Skeletal muscle cell (primary cell): ENCODE measurements at places on chromosomes 2 and 18.

- no peak for DNase-seq
Observed at GRCh38 chr2:85753525-85754312, at the start of gene ATOH8. Gene ATOH8, plus strand, starts transcription at chr2:85753991. Its CDS starts 199 bp downstream, at chr2:85754190.

- no peak for DNase-seq
Observed at GRCh38 chr2:152465541-152465940, 130.6 kb downstream of the FMNL2 start.

- no peak for DNase-seq
Observed at GRCh38 chr2:39549000-39549399, 111.9 kb upstream of the MAP4K3 start.

- no peak for DNase-seq
Observed at GRCh38 chr2:170013802-170014551, 164.0 kb upstream of the MYO3B start.

DNA sequence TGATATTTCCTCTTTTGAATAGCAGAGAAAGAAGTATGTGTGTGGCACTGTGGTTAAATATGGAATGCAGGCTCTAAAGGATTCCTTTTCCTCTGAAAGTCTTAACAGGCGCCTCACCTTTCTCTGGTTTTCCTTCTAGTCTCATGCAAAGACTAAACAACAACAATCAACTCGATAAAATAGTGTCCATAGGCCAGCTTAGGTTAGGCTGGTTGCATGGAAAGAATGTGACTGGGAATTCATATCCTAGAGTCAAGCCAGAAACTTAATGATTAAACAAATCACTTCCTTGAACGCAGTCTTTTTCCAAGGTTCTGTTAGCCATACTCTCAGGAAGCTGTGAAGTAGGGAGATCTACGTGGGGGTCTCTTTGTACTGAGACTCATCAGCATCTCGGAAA is 800.8 kb upstream of the ID2 start:
- no peak for DNase-seq

GRCh38 chr2:61769093-61769675 is 84.7 kb downstream of the FAM161A start:
- DNase-seq, result no peak

DNA sequence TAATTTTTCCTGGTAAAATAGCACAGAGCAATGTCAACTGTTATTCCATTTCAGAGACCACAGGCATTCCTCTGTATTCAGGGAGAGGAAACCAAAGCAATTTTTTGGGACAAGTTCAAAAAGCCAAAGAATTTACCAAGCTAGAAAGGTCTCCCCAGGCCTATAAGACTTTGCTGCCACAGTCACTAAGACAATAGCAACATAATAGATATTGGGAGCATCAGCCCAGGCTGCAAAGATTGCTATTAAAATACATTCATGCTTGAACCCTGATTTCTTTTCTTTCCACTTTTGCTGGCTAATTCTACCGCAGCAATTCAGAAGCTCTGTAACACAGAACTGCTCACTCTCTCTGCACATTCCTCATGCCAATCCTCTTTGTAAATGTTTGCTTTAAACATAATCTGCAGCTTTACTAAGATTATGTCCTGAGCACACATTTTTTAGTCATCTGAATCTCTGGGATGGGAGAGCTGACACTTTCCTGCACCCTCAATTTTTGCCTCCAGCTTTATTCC is 76.3 kb downstream of the CLHC1 start:
- DNase-seq, result no peak

DNA sequence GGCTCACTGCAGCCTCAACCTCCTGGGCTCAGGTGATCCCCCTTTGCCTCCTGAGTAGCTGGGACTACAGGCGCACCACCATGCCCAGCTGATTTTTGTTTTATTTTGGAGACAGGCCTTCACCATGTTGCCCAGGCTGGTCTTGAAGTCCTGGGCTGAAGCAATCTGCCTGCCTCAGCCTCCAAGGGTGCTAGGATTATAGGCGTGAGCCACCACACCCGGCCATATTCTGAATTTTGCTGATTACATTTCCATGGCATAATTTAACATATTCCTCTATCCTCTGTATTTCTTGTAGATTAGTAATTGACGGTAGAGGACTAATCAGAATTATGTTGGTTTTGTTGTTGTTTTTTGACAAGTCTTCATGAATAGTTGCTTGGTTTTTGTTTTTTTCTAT is 50.6 kb downstream of the MEX3C start:
- no peak for DNase-seq

DNA sequence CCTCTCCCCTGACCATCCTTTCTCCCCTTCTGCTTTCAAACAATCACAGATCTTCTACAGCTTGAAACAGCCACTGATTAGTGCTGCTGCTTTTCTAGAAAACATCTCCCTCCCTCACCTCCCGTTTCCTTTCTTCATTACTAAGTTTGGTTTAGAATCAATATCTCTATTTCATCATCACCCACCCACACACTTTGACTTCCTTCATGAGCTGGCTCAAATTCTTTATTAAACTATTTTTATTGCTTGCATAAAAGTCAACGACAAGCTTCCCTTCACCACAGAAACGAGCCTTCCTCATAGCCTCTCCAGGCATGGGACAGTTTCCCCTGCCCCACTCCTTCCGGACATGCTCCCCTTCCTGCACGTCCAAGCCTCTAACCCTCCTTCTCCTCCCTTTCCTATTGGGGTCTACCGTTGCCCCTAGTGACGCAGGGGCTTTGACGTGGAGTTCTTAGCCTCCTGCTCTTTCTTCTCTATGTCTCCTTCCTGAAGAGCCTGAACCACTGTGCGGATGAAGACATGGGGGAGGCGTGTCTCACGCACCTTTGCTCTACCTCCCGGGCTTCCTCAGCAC is 172.0 kb downstream of the AFF3 start:
- DNase-seq, result no peak

- DNase-seq, result no peak
Observed at GRCh38 chr2:43461453-43462073, 134.3 kb downstream of the THADA start.

DNA sequence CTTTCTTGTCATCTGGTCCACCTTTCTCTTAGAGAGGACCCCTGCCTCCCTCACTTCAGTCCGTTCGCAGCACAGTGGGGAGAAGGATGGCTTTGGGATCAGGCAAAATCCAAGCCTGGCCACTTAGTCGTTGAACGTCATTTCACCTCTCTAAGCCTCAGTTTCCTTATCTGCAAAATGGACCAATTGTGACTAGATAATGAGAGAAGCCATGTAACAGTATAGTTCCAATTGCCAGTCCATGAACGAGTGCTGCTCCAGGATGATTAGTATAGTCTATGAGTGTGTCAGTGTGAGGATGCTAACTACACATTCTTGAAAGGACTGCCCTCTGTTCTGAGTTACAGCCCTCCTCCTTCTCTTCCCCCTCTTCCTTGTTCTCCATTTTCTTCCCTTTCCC is 1.1 kb downstream of the INHA start:
- DNase-seq, result no peak

GRCh38 chr2:45687964-45688363 is 36.5 kb downstream of the PRKCE start:
- no peak for DNase-seq

GRCh38 chr2:216519154-216519762 is 20.6 kb downstream of the RPL37A start:
- DNase-seq, result peak; percentile 59

- no peak for DNase-seq
Observed at GRCh38 chr2:64328756-64329155, 125.2 kb upstream of the LGALSL start.

GRCh38 chr2:128566671-128567070 is 248.0 kb upstream of the HS6ST1 start:
- no peak for DNase-seq

DNA sequence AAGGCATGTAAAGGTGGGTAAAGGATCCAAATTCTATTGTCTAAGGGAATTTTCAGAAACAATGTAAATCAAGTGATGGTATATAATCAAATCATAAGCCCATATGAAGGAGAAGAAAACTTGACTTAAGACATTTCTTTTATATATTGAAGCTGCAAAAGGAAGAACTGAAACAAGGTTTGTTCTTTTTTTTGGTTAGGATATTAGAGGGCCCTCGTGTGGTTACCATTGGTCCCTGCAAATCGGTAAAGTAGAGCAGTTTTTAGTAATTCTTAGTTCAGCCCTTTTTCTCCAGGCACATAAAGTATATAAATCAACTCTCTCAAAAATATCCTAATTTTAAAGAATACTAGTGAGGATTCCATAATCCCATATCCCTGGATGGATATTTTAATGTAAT is 105.6 kb upstream of the STK17B start:
- no peak for DNase-seq

- no peak for DNase-seq
Observed at GRCh38 chr2:98500561-98500960, 55.9 kb downstream of the INPP4A start.

- DNase-seq, result no peak
Observed at GRCh38 chr2:167944825-167945659, 302.4 kb downstream of the STK39 start.

- DNase-seq, result no peak
Observed at GRCh38 chr2:174326161-174327020, 8.4 kb upstream of the SP9 start.

DNA sequence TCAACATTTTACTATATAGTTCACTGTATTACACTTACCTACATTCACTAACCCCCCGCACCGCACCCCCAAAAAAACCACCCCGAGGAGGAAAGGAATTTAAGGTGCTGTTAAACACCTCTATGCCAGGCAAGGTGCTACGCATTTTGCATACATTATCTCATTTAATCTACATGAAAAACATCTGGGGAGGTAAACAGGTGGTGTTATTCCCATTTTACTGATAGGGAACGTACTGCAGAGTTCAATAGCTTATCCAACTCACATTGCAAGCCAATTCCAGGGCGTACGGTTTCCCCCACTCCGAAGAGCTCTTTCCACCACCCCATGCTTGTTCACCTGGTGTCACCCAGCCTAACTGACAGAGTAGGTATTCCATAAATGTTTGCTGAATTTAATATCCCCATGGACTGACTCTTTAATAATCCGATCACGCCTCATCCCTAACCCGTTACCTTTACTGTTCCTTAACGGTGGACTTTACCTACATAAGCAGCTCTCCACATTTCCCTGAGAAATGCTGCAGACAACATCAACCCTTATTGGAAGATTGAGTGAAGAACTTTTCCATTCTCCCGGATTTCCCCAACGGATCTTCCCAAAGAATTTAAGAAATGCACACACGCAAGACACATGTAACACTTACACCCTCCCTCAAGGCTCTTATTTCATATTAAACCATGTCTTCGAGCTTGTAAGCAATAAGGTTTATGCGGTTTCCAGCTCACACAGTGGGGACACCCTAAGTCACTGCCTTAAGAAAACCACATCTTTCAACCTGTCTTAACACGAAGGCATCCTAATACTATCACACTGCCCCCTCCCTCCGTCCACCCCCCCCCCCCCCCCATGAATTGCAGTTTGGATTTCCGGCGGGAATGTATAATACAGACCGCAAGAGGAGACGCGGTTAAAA is 1.2 kb downstream of the RAPH1 start:
- peak; percentile 37 for DNase-seq

GRCh38 chr2:221908518-221908917 is 336.4 kb upstream of the EPHA4 start:
- no peak for DNase-seq

GRCh38 chr2:136116813-136117390 is 1.0 kb downstream of the CXCR4 start:
- no peak for DNase-seq

GRCh38 chr18:59985289-59985688 is 85.5 kb downstream of the PMAIP1 start:
- no peak for DNase-seq

GRCh38 chr2:54906716-54907115 is 143.5 kb downstream of the RTN4 start:
- DNase-seq, result no peak

GRCh38 chr18:79698668-79699335 is 19.2 kb downstream of the CTDP1 start:
- no peak for DNase-seq

DNA sequence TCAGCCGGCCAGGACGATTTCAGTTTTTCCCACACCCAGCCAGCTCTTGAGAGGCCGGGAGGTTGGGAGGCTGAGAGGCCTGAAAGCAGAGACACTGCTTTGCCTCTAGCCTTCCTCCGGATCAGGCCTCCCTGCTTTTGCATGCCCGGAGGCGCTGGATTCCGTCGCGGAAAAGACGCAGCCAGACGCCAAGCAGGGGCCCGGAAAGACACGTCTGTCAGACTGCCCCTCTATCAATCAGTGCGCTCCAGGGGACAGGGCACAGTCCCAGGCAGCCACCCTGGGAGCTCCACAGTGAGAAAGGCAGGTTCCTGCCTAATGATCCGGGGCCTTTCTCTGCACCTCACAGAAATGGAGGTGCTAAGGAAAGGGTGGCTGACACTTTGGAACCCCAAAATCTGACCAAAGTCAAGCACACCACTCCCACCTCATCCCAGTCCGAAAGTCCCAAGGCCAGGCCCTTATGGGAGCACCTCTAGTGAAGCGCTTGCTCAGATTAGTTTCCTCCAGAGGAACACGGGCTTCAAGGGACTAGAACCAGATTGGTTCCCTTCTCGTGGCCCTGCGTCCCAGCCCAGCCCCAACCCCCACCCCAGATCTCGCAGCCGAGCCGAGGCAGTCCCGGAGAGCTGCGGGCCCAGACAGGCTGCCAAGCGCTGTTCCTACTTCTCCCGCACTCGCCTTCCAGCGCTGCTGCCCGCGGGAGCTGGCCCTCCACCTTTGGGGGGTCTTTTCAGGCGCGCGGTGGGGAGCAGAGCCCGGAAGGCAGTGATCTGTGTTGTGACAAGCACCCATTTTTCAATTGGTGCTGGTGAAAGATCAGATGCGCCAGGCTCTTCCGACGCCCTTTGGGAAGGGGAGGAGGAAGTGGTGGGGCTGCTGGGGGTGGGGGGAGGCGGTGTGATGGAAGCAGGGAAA is 5.0 kb downstream of the DLX1 start:
- no peak for DNase-seq

DNA sequence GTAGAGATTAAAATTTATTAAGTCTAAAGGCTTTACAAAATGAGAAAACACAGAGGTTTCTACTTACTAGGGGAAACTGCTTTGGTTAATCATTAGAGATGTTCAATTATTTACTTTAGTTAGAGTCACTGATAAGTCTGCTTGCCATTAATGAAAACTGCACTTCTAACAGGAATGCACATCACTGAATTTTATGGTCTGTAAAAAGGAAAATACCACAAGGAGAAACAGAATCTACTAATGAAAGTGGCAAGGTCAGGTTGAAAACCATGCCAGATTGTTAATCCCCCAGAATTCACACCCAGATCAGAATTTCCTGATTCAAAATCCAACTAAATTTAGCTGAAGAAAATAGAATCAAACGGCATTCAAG is 90.5 kb upstream of the GRB14 start:
- no peak for DNase-seq

DNA sequence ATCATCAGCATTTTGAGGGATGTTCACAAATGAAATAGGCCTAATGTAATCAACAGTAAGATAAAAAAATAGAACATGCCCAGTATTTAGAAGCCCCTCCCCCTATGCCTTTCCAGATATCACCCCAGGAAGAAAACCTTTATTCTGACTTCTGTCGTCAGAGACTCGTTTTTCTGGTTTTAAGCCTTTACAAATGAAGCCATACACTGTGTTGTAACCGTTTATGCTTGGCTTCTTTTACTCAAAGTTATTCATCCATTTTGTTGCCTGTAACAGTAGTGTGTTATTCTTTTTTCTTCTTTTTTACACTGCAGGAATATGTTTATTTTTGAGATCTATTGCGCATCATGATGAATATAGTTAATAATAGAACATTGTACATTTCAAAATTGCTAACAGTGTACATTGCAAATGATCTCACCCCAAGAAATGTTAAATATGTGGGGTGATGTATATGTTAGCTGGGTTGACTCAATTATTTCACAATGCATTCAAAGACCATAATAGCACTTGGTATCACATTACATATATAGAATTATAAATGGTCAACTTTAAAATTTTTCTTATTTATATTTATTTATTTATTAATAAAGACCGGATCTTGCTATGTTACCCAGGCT is 28.1 kb upstream of the PNPT1 start:
- peak; percentile 13 for DNase-seq
